Foreskin melanocyte (primary cell): ENCODE measurements at places on chromosomes 1 and 21.

DNA sequence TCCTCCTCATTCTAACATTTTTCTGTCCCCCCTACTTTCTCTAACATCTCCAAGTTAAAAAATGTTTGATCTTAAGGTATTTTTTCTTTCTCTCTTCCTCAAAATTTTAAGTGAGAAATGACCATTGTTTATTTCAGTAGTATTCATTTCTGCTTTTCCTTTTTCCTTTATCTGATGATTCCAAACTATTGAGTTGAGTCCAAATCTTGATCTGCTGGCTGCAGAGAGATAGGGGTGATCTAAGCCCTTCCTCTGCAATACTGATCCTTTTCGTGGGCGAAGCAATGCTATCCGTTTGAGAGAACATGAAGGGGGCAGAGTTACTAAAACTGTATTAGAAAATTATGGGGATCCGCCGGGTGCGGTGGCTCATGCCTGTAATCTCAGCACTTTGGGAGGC is 516 bp upstream of the NMNAT2 start:
- no peak for DNase-seq

- DNase-seq: no peak
These were observed 4.6 kb upstream of the NKAIN1 start for GRCh38 chr1:31244326-31244725.

- peak; percentile 29 for DNase-seq
These were observed 75.0 kb downstream of the ATP6V1G3 start for GRCh38 chr1:198465201-198466144.

DNA sequence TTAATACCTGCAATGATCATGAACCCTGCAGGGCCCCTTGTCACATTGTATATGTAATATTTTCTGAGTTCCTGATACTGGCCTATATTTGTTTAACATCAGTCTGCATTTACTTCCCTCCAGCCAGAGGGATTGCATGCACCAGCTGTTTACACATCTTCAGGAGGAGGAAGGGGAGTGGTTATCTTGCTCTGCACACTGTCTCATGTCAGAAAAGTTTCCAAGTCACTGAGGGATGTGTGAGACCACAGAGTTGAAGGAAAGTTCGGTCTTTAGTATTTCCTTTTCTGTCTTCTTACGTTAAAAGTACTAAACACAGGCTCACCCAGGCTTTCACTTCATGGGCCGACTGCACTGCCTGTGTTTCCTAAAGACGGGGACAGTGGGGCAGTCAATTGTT is 574.1 kb downstream of the LMO4 start:
- no peak for DNase-seq

DNA sequence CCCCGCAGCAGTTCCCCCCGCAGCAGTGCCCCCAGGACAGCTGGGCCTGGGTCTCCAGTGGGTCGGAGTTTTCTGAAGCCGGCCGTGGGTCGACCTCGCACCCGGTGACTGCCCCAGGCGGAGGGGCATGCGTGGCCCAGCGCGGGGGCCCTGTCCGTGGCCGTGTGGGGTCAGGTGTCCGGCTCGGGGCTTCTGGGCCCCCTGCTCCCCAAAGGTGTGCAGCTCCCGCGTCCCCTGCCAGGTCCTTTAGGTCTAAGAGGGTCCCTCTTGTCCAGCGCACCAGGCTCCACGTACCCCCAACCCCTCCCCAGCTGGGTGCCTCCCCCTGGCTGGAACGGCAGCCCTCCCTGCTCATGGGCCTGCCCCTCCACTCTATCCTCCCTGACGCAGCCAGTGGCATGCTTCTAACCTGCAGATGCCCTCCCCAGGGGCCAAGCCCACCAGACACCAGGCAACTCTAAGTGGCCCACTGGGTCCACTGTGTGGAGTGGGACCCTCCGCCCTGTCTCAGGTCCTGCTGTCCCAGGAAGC is 5.9 kb upstream of the HES4 start:
- DNase-seq: no peak

DNA sequence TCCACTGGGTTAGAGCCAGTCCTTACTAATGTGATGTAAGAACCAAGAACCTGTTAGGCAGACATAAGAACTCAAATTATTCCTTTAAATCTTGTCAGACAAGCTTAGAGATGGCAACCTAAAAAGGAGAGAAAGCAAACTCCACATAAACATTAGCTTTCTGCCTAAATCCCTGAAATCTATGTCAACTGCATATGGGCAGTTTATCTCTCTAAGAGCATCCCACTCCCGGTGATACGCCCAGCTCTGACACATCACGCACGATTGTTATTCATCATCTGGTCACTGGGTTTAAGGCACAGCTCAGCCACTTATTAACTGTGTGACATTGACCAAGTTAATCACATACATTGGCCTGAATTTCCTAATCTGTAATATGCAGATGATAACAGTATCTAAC is 323.7 kb downstream of the HHIPL2 start:
- no peak for DNase-seq

DNA sequence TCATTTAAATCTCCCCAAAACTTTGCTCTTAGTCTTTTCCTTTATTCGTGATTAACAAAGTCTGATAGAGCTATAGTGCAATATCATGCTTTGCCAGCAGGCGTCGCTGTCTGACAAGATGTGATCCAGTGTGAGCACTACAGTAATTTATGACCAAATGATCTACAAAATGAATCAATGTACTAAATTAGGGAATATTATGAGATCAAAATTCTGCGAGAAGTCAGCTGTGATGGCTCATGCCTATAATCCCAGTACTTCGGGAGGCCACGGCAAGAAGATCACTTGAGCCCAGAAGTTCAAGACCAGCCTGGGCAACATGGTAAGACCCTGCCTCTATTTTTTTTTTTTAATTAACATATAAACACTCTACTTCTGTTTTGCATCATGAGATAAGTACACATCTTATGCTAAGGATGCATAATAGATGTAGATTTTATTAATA is 3.6 kb upstream of the SPSB1 start:
- peak; percentile 72 for DNase-seq

- no peak for DNase-seq
These were observed 118.7 kb upstream of the ZBTB40 start for GRCh38 chr1:22332795-22333499.

DNA sequence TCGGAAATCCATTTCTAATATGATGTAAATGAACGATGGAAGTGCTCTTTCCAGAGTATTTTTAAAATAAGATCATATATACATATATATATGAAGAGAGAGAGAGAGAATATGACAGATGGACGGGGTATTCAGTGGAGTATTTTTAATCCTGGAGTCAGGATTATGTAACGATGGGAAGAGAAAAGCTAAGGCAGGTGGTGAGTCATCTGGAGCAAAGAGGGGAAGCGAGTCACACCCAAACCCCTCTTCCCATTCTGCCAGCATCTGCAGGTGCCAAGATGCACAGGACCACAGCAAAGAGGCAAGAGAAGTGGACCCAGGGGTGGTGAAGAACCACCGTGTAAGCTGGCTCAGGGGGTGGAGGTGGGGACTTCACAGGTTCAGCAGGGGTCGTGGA is 102.7 kb upstream of the GRIK3 start:
- DNase-seq: no peak
